HepG2 (cell line): ENCODE measurements at places on chromosomes 16 and 17.

GRCh38 chr17:44906763-44907728 is 7.8 kb upstream of the EFTUD2 start:
- no peak overlapping the region for H3K27ac ChIP-seq
- DNase-seq = no peak
- no peak overlapping the region for H3K4me3 ChIP-seq
- H3K27me3 ChIP-seq = peaks cover 33% of the 10 kb centered on the region
- no peaks in the 10 kb centered on the region for H3K36me3 ChIP-seq

GRCh38 chr16:52446080-52446479 is 100.9 kb downstream of the TOX3 start:
- H3K27ac ChIP-seq = no peak overlapping the region
- H3K27me3 ChIP-seq = no peaks in the 10 kb centered on the region
- peaks cover 18% of the 10 kb centered on the region for H3K4me1 ChIP-seq
- peaks cover 80% of the 10 kb centered on the region for H3K36me3 ChIP-seq
- H3K4me3 ChIP-seq = no peak overlapping the region

GRCh38 chr16:29700253-29700987 is 21.4 kb downstream of the QPRT start:
- H3K27me3 ChIP-seq = peaks cover 4% of the 10 kb centered on the region; the same call in 1 of the 3 replicates
- peak; percentile 71 for DNase-seq
- peaks cover 9% of the 10 kb centered on the region for H3K36me3 ChIP-seq
- no peak overlapping the region for H3K4me3 ChIP-seq
- peaks cover 19% of the 10 kb centered on the region for H3K4me1 ChIP-seq
- H3K27ac ChIP-seq = no peak overlapping the region

DNA sequence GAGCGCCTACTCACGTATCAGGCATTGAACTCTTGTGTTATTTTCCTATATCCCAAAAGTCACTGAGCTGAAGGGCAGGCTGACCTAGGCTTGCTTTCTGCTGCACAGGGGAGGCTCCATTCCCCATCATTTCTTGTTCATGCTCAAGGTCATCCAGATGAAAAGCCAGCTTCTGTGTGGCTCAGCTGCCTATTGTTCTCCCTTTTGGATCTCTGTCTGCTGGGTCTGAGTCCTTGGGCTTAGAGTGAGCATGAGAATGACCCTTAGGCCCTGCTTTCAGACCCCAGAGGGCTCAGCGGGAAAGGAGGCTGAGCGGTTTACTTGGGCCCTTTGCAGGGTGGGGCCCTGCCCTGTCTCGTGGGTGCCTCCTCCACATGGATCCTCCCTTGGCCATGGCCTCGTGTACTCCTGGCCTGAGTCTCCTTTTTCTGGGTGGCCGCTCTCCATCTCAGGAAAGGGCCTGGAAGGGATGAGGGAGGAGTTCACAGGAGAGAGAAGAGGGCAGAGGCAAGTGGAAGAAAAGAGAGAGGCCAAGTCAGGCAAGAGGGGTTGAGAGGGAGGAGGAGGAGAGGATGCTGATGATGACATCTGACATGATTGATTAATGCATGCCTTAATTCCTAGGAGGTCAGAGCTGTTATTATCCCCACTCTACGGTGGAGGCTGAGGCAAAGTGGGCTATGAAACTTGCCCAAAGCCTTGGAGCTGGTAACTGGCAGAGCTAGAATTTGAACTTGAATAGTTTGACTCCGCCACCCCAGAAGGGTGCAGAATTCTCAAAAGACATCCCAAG is 19.8 kb upstream of the MAP3K14 start:
- H3K36me3 ChIP-seq = no peaks in the 10 kb centered on the region
- DNase-seq = no peak
- no peak overlapping the region for H3K4me3 ChIP-seq
- peaks cover 39% of the 10 kb centered on the region; the same call in 2 of the 3 replicates for H3K27me3 ChIP-seq
- H3K27ac ChIP-seq = no peak overlapping the region

GRCh38 chr17:42378959-42379594 is 9.2 kb downstream of the STAT3 start:
- H3K4me1 ChIP-seq = peaks cover 64% of the 10 kb centered on the region
- no peaks in the 10 kb centered on the region for H3K36me3 ChIP-seq
- no peak overlapping the region for H3K4me3 ChIP-seq

DNA sequence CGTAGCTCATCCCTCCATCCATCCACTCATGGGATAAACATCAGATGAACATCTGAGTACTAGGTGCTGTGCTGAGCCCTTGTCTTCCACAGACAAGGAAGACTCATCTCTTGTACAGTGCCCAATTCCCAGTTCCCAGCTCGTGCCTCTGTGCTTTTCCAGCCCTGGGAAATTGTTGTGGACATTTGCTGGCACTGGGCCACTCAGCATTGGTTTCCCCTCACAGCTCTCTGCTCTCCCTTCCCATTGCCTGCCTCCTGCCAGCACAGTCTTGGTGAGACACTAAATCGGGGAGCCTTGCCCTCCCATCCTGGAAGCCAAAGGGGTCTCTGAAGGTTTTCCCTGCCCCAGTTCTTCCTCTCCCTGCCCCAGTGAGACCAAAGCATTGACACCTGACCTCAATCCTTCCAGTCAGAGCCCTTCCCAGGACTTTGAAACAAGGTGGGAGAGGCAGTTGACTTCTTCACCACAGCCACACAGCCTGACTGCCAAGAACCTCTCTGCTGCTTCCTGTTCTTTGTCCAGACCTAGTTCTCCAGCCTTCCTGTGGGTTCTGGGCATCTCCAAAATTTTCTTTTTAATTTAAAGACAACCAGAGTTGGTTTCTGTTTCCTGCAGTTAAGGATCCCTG is 50.2 kb downstream of the WSB1 start:
- no peaks in the 10 kb centered on the region for H3K27me3 ChIP-seq
- H3K27ac ChIP-seq = no peak overlapping the region
- H3K4me1 ChIP-seq = peaks cover 34% of the 10 kb centered on the region
- no peaks in the 10 kb centered on the region for H3K36me3 ChIP-seq
- no peak for DNase-seq

DNA sequence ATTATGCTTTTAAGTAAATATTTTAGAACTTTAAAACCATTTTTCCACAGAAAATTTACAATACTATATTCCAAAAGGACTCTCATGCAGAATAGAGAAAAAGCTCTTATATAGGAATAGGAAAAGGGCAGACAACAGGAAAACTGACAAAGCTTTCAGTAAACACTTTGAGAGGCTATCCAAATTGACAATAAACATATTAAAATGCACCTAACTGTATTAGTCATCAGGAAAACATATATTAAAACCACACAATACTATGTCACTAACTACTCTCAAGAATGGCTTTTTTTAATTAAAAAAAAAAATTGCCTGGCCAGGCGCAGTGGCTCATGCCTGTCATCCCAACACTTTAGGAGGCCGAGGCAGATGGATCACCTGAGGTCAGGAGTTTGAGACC is 77.3 kb downstream of the CEP112 start:
- H3K4me1 ChIP-seq = no peaks in the 10 kb centered on the region
- no peak for DNase-seq
- no peak overlapping the region for H3K4me3 ChIP-seq
- no peaks in the 10 kb centered on the region for H3K36me3 ChIP-seq
- H3K27ac ChIP-seq = no peak overlapping the region
- no peaks in the 10 kb centered on the region for H3K27me3 ChIP-seq

- H3K27me3 ChIP-seq = peaks cover 2% of the 10 kb centered on the region; the same call in 1 of the 2 replicates
- no peak overlapping the region for H3K27ac ChIP-seq
- DNase-seq = no peak
- H3K4me3 ChIP-seq = no peak overlapping the region
- H3K4me1 ChIP-seq = peaks cover 15% of the 10 kb centered on the region
Measured at GRCh38 chr17:50157891-50158290, 7.4 kb upstream of the PPP1R9B start.

GRCh38 chr16:30434852-30435251 is 5.0 kb upstream of the DCTPP1 start:
- peaks cover 54% of the 10 kb centered on the region for H3K4me1 ChIP-seq
- H3K36me3 ChIP-seq = no peaks in the 10 kb centered on the region
- H3K4me3 ChIP-seq = no peak overlapping the region
- DNase-seq = no peak

GRCh38 chr17:79612468-79613194 is 1.8 kb upstream of the RBFOX3 start:
- no peaks in the 10 kb centered on the region for H3K4me1 ChIP-seq
- no peak overlapping the region for H3K4me3 ChIP-seq
- peak; percentile 46 for DNase-seq
- no peaks in the 10 kb centered on the region for H3K36me3 ChIP-seq

DNA sequence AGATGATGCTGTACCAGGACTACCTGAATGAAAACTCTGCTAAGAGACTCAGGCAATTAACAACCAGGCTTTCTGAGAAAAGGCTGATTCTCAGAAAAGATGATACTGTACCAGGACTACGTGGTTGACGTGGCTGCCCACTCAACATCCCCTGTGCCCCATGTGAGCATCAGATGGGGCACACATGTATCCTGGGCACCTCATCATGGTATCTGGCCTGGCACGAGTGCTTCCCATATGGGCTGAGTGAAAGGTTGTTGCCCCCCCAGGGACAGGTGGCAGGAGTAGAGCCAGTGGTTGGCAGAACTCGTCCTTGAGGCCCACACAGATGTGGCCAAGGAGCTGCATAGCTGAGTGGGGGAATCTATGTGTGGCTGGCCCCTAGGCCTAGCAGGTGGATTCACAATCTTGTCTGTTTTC is 3.5 kb upstream of the CES4A start:
- H3K27me3 ChIP-seq = 0 out of 2 replicates have a peak, but pooled peaks cover 1% of the 10 kb centered on the region
- H3K4me1 ChIP-seq = peaks cover 23% of the 10 kb centered on the region
- DNase-seq = no peak
- no peak overlapping the region for H3K27ac ChIP-seq

- H3K27me3 ChIP-seq = peaks cover 14% of the 10 kb centered on the region; the same call in 1 of the 3 replicates
- no peaks in the 10 kb centered on the region for H3K4me1 ChIP-seq
- H3K27ac ChIP-seq = no peak overlapping the region
- H3K36me3 ChIP-seq = no peaks in the 10 kb centered on the region
- no peak for DNase-seq
- H3K4me3 ChIP-seq = no peak overlapping the region
Measured at GRCh38 chr16:66576296-66576695, 3.0 kb upstream of the CMTM2 start.

- H3K4me3 ChIP-seq = no peak overlapping the region
- no peaks in the 10 kb centered on the region for H3K27me3 ChIP-seq
- H3K4me1 ChIP-seq = 0 out of 2 replicates have a peak, but pooled peaks cover 5% of the 10 kb centered on the region
- no peaks in the 10 kb centered on the region for H3K36me3 ChIP-seq
- DNase-seq = no peak
Measured at GRCh38 chr17:68860941-68861340, 94.3 kb downstream of the ABCA8 start.

GRCh38 chr16:54403580-54403979 is 117.0 kb upstream of the IRX3 start:
- H3K4me1 ChIP-seq = no peaks in the 10 kb centered on the region
- H3K36me3 ChIP-seq = no peaks in the 10 kb centered on the region
- H3K4me3 ChIP-seq = no peak overlapping the region
- peaks cover 18% of the 10 kb centered on the region; the same call in 1 of the 3 replicates for H3K27me3 ChIP-seq
- DNase-seq = no peak

DNA sequence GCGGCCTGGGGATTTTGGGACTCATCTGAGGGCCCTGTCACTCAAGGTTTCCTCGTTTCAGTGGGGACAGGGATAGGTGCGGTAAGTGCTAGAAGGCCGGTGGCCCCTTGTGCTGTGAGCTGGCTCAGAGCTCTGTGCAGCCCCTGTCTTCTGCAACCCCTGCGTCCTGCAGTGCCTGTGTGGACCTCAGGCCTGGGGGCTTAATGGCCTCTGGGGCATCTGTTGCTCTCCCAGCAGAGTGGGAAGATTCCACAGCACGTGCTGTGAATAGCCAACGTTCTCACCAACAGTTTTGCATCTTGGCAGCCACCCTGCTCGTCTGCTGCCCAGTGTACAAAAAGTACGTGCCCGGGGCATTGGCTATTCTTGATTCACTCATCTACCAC is 4.9 kb downstream of the FOXC2 start:
- no peak for DNase-seq
- peaks cover 82% of the 10 kb centered on the region for H3K27me3 ChIP-seq
- H3K36me3 ChIP-seq = no peaks in the 10 kb centered on the region
- peaks cover 9% of the 10 kb centered on the region for H3K4me1 ChIP-seq
- no peak overlapping the region for H3K4me3 ChIP-seq
